Posterior vena cava (tissue), 2 donors: ENCODE measurements at places on chromosomes 12 and 14.

DNA sequence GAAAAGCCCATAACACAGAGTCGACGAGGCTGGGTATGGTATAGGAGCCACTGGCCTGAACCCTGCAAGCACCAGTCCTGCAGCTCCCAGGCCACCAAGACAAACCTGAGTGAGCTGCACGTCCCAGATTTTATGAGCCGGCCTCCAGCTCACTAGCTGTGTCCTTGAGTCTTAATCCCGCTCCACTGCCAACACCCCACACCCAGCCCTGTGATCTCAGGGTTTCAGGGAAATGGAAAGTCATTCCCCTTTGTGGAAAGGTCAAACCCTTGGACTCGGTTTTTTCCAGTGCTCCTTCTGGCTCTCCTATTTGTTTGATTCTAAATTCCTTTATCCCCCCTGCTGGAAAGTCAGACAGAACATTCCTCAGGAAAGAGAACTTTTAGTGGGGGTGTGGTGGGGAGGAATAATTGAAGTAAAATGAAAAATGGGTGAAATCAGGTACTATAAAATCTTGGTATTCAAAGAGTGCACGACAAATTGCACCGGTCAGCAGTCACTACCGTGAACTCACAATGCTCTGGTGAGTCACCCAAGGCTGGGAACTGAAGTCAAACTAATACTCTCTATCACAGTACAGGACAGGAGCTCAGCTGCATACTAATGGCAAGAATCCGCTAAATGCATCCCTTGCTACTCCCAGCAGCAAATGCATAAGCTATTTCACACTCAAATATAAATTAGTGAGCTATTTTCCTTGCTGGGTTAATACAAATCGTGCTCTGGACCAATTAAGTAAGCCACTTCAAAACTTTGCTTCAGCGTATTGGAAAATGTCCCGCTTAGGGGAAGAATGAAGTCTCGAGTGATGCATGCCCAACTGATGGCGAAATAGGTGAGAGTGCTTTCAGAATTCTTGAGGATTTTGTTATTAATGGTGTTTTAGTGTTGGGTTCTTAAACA is 9.0 kb downstream of the PITPNM2 start:
- peak; percentile 90 for DNase-seq

- no peak for DNase-seq
Observed at GRCh38 chr14:92582706-92583452, 69.3 kb downstream of the RIN3 start.

- DNase-seq, result no peak
Observed at GRCh38 chr14:84029720-84030119, 1500.2 kb upstream of the FLRT2 start.

- DNase-seq, result no peak
Observed at GRCh38 chr12:90280564-90281058, 572.0 kb upstream of the ATP2B1 start.

DNA sequence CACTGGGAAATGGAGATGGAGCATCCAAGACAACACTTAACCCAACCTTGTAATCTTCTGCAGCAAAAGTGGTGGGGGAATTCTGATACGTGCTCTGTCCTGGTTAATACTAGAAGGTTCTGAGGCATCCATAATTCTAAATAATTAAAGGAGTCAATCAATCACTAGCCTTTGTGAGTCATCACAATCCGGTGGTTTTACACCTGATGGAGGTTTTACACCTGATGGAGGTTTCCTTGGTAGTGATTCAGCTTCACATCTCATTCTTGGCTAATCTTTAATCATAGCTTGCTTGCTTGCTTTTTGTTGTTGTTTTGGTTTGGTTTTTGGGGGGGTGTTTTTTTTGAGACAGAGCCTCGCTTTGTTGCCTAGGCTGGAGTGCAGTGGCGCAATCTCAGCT is 343.4 kb downstream of the DPF3 start:
- no peak for DNase-seq

DNA sequence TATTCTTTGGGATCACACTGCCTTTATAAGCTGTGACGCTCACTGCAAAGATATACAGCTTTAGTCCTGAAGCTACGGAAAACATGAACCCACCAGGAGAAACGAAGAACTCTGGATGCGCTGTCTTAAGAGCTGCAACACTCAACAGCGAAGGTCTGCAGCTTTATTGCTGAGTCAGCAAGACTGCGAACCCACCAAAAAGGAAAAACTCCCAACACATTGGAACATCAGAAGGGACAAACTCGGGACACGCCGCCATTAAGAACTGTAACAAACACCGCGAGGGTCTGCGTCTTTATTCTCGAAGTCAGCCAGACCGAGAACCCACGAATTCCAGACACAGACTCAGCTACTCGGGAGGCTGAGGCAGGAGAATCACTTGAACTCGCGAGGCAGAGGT is 9.2 kb upstream of the VWF start:
- peak; percentile 26 for DNase-seq

GRCh38 chr12:93080452-93080851 is 151.4 kb upstream of the EEA1 start:
- DNase-seq, result no peak

GRCh38 chr14:100107236-100107635 is 42.0 kb downstream of the EVL start:
- DNase-seq, result peak; percentile 78

GRCh38 chr14:30385925-30386324 is 173.0 kb upstream of the G2E3 start:
- no peak for DNase-seq

- DNase-seq, result no peak
Observed at GRCh38 chr14:81684696-81685095, 151.0 kb upstream of the SEL1L start.

DNA sequence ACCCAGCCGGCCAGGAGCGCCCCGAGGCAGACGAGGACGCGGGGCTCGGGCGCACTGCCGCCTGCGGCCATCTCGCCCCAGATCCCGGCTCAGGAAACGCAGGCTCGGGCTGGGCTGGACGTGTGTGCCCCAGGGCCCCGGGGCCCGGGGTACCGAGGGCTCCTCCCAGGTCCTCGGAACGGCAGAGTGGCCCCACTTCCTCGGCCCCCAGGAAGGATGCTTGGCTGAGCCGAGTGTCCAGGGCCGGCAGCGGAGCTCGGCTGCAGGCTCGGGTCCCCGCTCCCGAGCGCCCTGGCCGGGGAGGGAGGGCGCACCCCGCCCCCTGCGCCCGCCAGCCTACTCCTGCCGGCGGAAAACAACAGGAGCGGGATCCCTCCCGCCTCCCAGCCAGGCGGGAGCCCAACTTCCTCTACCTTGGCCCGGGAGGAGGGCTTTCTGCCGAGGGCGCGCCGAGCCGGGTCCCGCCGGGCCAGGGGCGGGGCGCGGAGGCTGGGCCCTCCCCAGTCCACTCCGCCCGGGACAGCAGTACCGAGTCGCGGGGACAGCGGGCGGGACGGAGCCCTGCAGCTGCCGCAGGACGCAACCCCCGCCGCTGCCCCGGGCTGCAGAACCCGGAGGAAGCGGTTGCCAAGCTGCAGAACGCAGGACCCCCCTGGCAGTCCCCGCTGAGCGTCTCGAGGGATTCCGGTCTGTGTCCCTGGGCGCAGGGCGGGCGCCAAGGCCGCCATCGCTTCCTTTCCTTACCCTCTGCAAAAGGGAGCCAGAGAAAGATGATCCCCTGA is at the start of gene VSIG10:
Gene VSIG10 (minus strand): TSS at position 411 of the 782 bp plus-strand sequence. CDS start 340 bp downstream, at position 71.
- peak; percentile 83 for DNase-seq

DNA sequence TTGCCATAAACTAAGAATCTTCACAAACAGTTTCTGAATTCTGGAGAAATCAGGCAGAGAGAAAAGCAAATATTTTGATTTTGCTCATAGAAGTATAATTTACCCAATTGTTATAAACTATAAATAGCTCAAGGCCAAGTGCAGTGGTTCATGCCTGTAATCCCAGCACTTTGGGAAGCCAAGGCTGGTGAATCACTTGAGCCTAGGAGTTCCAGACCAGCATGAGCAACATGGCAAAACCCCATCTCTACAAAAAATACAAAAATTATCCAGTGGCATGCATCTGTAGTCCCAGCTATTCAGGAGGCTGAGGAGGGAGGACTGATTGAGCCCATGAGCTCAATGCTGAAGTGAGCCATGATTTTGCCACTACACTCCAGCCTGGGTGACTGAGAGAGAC is 19.6 kb upstream of the MMP19 start:
- no peak for DNase-seq

GRCh38 chr12:89951050-89951693 is 242.5 kb upstream of the ATP2B1 start:
- DNase-seq, result no peak

- DNase-seq, result no peak
Observed at GRCh38 chr14:99078426-99078825, 193.6 kb downstream of the BCL11B start.

DNA sequence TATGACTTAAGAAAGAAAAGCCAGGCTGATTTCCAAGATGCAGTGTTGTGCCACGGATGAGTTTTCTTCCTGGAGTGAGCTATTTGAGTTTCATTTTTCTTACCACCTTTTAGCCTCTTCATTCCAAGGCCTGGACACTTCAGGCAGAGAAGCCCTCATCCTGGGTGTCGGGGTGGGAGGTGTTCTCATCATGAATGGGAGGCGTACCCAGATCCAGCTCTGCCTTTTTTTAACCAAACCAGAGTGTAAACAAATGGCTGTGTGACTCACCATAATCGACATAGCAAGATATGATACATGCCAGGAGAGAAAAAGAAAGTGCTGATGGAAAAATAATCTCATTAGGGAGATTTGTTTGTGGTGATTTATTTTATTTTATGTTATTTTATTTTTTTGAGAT is 79.9 kb downstream of the ARF6 start:
- DNase-seq, result no peak

GRCh38 chr12:104064842-104065427 is 604 bp downstream of the HCFC2 start:
- no peak for DNase-seq

DNA sequence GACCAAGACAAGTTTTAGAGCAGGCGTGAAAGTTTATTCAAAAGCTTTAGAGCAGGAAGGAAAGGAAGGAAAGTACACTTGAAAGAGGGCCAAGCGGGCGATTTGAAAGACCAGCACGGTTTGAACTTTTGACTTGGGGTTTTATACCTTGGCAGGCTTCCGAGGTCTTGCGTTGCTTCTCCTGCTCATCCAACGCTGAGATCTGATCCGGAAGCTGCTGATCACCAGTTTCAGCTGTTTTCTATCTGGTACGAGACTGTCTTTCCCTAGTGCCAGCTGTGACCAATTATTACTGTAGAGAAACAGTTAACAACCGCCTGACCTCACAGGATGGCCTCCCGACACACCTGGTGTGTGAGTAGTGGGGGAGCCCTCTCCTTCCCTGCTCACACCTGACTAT is 20.6 kb upstream of the SNRPF start:
- peak; percentile 32 for DNase-seq

- no peak for DNase-seq
Observed at GRCh38 chr14:23321572-23322547, 603 bp downstream of the PABPN1 start.

DNA sequence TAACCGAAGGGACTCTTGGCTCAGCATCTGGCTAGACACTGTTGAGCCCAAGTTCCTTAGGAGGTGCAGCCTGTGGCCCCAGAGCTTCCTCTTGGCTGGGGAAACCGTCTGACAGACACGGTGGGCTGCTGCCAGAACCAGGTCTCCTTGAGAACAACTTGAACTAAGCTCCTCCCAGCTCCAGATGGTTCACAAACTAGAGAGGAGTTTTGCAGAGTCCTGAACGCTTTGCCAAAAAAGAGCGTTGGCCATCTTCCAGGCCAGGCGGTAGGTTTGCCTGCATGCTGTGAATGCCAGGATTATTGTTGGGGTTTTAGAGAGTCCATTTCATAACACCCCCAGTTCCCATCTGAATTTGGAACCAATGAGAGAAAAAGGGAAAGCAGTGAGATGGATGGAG is 399.8 kb downstream of the RGS6 start:
- DNase-seq, result no peak

DNA sequence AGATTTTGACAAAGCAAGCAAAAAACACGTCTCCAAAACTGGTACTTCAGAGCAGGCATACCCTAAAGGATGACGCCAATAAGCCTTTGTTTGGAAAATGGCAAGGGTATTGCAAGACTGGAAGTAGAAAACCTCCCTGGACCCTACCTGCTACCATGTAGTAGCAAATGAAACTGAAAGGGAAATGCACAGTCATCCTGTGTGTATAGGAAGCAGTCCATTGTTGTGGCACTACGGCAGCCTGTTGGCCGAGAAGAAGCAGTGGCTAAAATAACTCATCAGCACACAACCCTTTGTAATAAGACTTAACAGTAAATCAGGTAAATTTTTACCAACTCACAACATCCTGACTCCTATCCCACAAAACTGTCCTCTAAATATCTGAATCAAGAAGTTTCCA is 386.4 kb downstream of the RGS6 start:
- DNase-seq, result no peak

GRCh38 chr12:39012870-39013269 is 107.5 kb upstream of the CPNE8 start:
- no peak for DNase-seq

- DNase-seq, result no peak
Observed at GRCh38 chr12:100331871-100332270, 25.0 kb upstream of the SLC17A8 start.

DNA sequence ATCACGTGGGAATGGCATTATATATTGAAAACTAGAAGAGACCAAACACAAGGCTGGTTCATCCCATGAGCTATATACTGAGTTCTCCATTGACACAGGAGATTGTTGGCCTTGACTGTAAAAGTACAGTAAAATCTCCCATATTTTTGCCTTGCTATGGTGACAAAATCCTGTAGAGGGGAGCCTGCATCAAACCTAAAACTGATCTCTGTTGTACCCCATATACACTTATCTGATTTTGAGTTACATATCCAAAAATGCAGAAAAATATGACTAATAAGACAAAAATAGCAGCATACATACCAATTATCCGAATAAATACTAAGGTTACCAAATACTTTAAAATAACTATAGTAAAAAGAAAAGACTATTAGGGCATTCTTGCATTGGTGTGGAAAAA is 60.4 kb downstream of the TMTC3 start:
- no peak for DNase-seq

GRCh38 chr12:1929985-1930802 is 11.7 kb upstream of the CACNA2D4 start:
- DNase-seq, result no peak

DNA sequence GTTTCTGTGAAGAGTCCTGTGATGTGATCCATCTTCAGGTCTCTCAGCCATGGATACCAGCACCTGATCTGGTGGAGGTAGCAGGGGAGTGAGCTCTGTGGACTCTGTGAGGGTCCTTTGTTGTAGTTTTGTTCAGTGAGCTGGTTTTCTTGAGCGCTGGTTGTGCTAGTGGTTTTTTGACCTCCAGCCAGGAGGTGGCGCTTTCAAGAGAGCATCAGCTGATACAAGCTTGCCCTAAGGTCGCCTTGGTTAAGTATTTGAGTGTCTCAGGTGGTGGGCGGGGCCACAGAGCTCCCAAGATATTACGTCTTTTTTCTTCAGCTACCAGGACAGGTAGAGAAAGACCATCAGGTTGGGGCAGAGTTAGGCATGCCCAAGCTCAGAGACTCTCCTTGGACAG is 139.7 kb downstream of the TTLL5 start:
- DNase-seq, result no peak
